NCI-H2081 treated with DMSO at 0.1 percent for 48 hours (cell line): ENCODE measurements at places on chromosomes 3 and 15.

GRCh38 chr15:96737408-96737807, 406.9 kb downstream of the NR2F2 start:
- no peak for DNase-seq

DNA sequence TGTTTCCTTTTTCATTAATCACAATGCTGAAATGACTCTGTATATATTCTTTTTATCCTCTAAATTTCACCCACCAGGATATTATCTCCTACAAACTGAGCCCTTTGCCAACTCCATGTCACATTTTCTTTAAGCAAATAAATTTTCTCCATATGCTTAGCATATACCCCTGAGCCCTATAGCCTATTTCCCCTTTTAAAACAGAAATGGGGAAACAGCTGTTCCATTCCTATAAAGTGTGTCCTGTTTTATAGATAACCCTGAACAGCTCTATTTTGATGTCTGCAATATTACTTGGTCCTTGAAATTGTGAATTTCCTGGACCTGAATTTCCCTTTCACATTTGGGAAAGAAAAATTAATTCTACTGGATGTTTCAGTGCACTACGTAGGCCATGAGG, 15.6 kb upstream of the FILIP1L start:
- no peak for DNase-seq

DNA sequence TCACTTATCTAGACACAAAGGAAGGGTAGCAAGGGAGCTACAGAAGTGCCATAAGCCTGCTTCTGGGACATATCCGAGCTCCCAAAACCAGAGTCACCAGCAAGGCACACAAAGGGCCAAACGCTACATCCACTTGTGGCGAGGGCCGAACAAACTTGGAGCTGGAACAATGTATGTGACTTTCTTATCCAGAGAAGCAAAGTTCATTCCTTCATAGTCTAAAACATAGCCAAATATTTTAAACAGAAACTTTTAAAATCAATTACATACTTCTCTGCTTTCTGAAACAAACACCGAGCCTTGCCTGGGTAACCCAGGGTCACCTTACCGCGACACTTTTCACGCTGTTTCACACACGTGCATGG, 15.9 kb downstream of the ZXDC start:
- DNase-seq = no peak

GRCh38 chr15:67945951-67946700, 106.3 kb upstream of the RNU6-1 start:
- DNase-seq = no peak

- no peak for DNase-seq
These were observed 46.3 kb downstream of the LIMD1 start for GRCh38 chr3:45640724-45641361.

DNA sequence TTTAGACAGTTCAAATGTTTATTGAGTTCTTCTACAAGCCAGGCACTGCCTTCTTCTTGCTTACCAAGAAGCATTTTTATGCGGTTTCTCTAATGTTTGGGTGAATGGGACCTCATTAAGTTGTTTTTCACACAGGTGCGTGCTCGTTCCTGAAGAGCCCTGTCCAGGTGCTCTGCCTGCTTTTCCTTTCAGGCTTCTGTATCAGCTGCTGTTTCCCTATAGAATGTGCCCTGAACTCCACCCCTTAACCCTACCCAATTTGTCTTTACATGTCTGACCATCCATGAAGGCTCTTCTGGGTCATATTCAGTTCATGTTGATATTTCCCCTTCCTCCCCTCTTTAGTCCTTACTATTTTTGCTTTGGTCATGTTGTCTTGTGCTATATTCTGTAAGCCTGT, 22.4 kb upstream of the GOLGA6L10 start:
- no peak for DNase-seq

DNA sequence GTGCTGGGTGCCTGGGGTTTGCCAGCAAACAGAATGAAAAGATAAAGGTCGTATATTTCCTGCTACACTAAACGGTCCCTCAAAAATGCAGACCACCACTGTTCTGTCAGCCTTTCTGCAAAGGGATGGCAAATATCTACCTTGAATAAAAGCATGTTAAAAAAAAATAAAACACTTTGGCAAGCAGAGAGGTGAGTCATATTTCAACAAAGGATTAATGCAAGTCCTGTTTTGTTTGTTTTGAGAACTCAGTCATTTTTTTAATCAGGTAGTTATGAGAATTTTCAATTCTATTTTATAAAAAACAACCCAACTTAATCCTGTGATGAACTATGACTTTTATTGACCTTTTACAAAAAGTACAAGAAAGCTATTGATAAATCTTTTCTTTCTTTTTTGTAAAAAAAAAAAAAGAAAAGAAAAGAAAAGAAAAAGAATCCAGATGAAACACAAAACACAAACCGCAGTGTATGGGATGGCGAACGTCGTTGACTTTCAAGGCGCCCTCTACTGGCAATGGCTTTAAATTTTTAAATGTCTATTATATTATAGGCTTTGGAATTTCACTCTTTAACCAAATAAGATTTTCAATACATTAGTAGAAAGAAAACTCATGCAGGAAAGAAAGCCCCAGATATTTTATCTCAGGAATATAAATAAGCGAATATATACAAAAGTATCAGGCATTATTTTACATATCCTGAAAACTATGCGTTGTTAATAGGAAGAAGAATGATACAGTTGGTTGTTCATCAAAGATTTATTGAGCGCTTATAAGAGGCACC, 87.8 kb downstream of the NCEH1 start:
- no peak for DNase-seq

DNA sequence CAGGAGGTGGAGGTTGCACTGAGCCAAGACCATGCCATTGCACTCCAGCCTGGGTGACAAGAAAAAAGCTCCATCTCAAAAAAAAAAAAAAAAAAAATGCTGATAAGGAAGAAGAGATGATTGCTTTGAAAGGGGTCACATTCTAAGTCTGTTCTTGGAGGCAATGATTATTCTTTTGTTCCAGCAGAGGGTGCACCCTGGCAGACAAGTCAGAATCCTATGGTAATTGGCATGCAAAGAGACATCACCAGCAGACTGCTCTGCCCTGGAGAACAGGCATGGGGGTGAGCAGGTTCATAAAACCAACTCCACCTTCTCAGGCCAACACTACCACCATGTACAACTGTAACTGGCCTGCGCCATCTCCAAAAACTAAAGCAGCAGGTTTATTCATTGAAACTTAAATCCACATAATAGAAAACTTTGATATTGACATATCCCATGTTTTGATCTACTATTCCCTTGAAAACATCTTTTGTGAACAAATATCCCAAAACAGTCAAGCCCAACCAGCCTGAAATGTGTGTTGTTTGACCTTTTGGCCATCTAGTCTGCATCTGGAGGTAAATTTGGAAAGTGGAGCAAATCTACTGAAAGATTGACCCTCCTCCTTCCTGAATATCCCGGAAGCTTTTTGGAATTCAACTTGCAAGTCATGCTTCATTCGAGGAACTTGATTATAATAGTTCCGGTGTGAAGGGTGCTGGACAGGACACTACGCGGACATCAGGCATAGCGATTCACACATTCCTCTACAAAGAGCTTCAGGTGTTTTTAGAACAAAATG, 100.3 kb downstream of the MECOM start:
- DNase-seq = no peak

DNA sequence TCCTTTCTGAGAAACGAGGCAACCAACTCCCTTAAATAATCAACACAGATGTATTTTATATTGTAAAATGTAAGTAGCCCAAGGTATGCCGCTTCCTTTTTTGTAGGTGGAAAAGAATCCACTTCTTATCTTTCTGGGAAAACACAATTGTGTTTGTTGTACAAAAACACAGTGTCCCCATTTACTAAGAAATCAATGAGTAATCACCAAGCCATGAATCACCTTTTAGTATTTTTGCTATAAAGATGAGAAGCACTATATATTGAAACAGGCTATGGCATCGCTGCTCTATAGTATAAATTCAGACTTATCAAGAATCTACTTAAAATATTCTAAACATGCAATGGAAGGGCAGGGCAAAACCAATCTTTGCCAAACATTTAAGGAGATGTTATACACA, 104.0 kb downstream of the TNIK start:
- DNase-seq = no peak

DNA sequence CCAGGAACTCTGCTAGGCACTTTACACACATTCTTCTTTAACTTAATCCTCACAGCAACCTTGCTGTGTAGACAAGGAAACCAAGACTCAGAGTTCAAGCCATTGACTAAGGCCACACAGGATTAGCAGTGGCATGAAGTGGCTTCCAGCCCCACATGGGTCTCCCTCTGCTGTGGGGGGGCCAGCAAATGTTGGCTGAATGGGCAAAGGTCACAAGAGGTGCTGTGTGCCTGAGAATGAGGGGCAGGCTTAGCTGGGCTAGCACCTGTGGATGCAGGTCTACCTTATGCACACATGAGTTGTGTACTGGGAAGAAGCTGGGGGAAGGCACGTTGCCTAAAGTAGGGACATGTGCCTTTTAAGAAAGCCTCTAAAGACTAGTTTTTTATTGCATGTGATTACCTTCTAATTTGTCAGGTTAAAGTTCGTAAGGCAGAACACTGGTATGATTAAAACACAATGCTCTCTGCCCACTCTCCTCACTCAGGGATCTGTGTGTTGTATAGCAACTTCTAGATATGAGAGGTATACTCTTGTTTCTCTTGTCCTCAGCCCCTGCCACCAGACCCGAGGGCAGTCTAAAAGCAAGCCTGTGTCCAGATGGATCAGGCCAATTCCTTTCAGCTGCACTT, 10.9 kb downstream of the BAHD1 start:
- DNase-seq = no peak
